ENCODE measurements at places on chromosomes 3 and 15. TPM values are rescaled to one million over a fixed set of nuclear protein-coding genes. Genes with fewer than 3 reads are reported as not detected.

DNA sequence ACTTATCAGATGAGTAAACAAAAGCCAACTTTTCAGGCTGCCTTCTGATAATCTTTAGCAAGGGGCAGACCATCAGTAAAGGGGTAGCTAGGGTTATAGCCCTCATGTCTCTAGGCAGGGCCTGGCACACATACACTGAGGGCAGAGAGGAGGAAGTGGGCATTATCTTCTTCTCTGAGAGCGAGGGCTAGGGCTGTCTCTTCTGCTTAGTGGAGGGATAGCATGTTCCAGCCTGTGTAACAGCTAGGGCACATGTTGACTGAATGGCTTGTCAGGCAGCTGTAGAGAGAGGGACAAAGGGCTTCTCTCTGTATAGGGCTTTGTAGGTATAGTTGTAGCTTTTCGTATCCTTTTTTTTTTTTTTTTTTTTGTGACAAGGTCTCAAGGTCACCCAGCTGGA lies 17.8 kb downstream of the CRTC3 start:
- peaks cover 11% of the 10 kb centered on the region for H3K4me1 ChIP-seq
- peak overlapping the region; percentile 44 for H3K27ac ChIP-seq
- DNase-seq: no peak
- H3K27me3 ChIP-seq: no peaks in the 10 kb centered on the region
- no peak overlapping the region for H3K4me3 ChIP-seq

DNA sequence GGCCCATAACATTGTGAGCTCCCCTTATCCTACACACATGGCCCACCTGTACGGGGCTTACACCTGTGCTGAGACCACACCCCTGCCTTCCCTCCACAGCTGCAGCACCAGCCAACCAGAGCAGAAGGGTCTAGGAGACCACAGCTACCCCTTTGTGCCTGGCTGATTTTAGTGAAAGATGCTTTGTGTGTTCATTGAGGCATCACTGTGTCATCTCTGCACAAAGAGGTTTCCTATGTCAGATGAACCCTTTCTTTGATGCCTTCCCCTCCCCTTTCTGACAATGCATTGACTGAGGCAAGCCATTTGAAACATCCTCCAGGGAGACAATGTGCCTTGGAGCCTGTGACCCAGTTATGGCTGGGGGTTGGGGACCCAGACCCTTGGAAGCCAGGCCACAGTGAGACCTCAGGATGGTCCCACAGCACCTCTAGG lies 54.9 kb upstream of the SLC7A14 start:
- no peaks in the 10 kb centered on the region for H3K36me3 ChIP-seq
- H3K4me1 ChIP-seq: no peaks in the 10 kb centered on the region
- no peak overlapping the region for H3K4me3 ChIP-seq
- no peak overlapping the region for H3K27ac ChIP-seq

GRCh38 chr3:97485206-97485605 lies 279.4 kb upstream of the ARL6 start:
- no peak for DNase-seq
- no peaks in the 10 kb centered on the region for H3K4me1 ChIP-seq
- H3K4me3 ChIP-seq: no peak overlapping the region
- no peak overlapping the region for H3K27ac ChIP-seq
- no peaks in the 10 kb centered on the region for H3K36me3 ChIP-seq

- no peaks in the 10 kb centered on the region for H3K27me3 ChIP-seq
- H3K36me3 ChIP-seq: no peaks in the 10 kb centered on the region
- no peak overlapping the region for H3K4me3 ChIP-seq
These were observed 27.5 kb downstream of the ALCAM start for GRCh38 chr3:105394177-105394576.

DNA sequence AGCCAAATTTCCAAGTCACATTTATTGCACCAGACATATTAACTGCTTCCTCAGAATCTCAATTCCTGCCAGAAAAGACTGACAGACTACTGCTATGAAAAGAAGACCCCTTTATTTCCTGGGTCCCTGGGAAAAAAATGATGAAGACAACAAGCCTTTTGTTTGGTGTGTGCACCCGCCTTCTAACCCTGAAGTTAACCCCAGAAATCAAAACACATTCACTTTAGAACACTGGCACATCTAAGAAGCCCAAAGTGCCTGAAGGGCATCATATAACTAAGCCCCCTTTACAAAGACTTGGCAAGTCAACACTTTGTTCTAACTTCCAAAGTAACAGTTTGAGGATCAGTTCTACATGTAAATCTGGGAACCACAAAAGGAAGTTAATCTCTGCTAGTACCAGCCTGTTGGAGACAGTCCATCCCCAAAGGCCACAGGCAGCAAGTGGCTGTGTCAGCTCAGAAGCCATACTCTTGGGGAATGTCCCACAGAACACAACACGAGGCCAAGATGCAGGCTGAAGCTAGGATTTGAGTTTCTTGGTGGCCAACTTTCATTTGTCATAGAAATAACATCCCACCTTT lies 16.3 kb upstream of the ATP1B3 start:
- H3K4me1 ChIP-seq: peaks cover 26% of the 10 kb centered on the region
- H3K27me3 ChIP-seq: 0 out of 3 replicates have a peak, but pooled peaks cover 6% of the 10 kb centered on the region
- no peak for DNase-seq
- no peak overlapping the region for H3K4me3 ChIP-seq
- H3K36me3 ChIP-seq: no peaks in the 10 kb centered on the region

GRCh38 chr3:185880600-185880999 lies 55.8 kb upstream of the IGF2BP2 start:
- no peak for DNase-seq
- no peaks in the 10 kb centered on the region for H3K36me3 ChIP-seq
- no peaks in the 10 kb centered on the region for H3K4me1 ChIP-seq
- H3K27me3 ChIP-seq: peaks cover 16% of the 10 kb centered on the region

- no peak overlapping the region for H3K4me3 ChIP-seq
- no peak for DNase-seq
- H3K4me1 ChIP-seq: no peaks in the 10 kb centered on the region
- peaks cover 2% of the 10 kb centered on the region for H3K27me3 ChIP-seq
- H3K27ac ChIP-seq: no peak overlapping the region
- H3K36me3 ChIP-seq: no peaks in the 10 kb centered on the region
These were observed 95.9 kb downstream of the FRMD4B start for GRCh38 chr3:69290006-69290405.

DNA sequence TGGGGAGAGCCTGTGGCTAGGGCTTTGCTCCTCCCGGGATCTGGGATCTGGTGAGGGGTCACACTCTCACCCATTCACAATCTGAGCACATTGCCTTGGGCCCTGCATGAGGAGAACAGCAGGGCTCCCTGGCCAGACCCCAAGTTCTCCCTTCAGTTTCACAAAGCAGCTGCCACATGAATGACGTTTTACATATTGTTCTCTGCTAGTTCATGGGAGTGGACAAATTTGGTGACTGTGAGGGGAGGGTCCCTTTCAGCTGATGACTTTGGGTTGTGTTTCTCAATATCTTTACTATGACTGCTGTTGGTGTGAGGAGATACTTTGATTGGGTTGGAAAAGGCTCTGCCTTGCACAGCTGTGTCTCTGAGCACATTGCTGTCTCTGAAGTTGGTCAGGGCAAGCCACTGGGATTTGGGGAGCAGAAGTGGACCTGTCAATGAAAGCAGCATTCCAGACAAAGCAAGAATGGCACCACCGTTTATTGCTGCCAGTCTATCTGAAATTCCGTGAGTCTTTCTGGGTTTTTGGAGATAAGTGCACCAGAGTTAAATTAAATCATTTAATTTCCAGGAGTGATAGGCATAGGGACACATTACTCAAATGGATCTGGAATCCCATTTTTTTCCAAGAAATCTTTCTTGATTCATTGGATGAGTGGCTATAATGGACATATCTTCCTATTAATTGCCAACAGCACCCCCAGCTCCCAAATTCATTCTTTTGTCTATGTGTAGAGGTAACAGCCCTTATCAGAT lies 10.3 kb downstream of the TIMP4 start:
- H3K27me3 ChIP-seq: peaks cover 2% of the 10 kb centered on the region
- no peak for DNase-seq
- no peaks in the 10 kb centered on the region for H3K4me1 ChIP-seq
- H3K4me3 ChIP-seq: no peak overlapping the region
- H3K27ac ChIP-seq: no peak overlapping the region
- no peaks in the 10 kb centered on the region for H3K36me3 ChIP-seq

DNA sequence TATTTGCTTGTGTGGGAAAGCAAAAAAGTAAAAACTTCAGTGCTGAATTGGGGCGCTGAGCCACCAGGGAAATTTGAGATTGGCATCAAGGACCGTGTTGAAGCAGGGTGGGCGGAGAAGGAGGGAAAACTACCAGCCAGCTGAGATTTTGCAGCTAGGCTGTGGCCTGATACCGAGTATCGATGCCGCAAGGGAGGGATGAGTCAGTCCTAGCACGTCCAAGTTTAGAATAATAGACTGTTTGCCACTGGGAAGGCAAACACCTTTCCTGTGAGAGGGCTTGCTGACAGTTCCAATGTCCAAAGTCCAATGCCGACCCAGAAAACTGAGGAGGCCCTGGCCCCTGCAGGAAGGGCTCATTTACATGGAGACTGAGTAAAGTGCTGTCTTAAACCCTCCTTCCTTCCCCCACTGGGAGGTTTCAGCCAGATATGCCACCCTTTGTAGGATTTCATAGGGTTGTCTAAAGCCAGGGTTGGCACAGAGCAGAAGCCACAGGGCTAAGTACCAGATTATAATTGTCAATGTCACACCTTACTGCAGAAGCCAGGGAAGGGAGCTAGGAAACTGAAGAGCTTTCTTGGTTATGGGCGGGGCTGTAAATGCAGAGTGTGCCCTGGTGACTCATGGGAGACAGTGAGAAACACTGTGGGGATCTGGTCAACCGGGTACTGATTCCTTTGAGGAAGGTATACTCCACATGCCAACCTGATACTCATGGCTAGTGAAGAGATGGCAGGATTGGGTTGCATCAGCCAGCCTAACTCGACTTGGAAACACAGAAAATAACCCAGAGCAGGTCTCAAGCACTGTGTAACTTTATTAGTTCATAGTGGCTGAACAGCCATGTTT lies 28.4 kb upstream of the PIK3CB start:
- peak overlapping the region; percentile 93 for H3K27ac ChIP-seq
- H3K4me1 ChIP-seq: peaks cover 72% of the 10 kb centered on the region
- peak; percentile 97 for DNase-seq
- no peaks in the 10 kb centered on the region for H3K27me3 ChIP-seq
- H3K4me3 ChIP-seq: peak overlapping the region; percentile 11

GRCh38 chr15:52710050-52710707 lies 31.0 kb upstream of the ATOSA start:
- no peaks in the 10 kb centered on the region for H3K36me3 ChIP-seq
- H3K27ac ChIP-seq: peak overlapping the region; percentile 48
- no peak for DNase-seq
- H3K4me3 ChIP-seq: 0 out of 2 replicates have a peak overlapping the region, but pooled peaks have one; percentile 65
- H3K27me3 ChIP-seq: no peaks in the 10 kb centered on the region
- H3K4me1 ChIP-seq: peaks cover 27% of the 10 kb centered on the region

GRCh38 chr15:52800828-52801747 lies 11.0 kb upstream of the ONECUT1 start:
- H3K4me1 ChIP-seq: peaks cover 39% of the 10 kb centered on the region
- H3K4me3 ChIP-seq: no peak overlapping the region
- peaks cover 65% of the 10 kb centered on the region for H3K27me3 ChIP-seq
- H3K27ac ChIP-seq: no peak overlapping the region
- no peak for DNase-seq

- no peaks in the 10 kb centered on the region for H3K36me3 ChIP-seq
- no peak for DNase-seq
- H3K4me3 ChIP-seq: no peak overlapping the region
- H3K4me1 ChIP-seq: peaks cover 46% of the 10 kb centered on the region
These were observed 206.0 kb downstream of the KLHL25 start for GRCh38 chr15:85588677-85589076.

GRCh38 chr3:5006755-5007202 lies 27.5 kb downstream of the BHLHE40 start:
- no peak overlapping the region for H3K27ac ChIP-seq
- H3K4me3 ChIP-seq: no peak overlapping the region
- H3K36me3 ChIP-seq: no peaks in the 10 kb centered on the region
- peaks cover 37% of the 10 kb centered on the region for H3K4me1 ChIP-seq
- H3K27me3 ChIP-seq: peaks cover 50% of the 10 kb centered on the region
- no peak for DNase-seq

CRYGS gene
- 2.1 TPM for total RNA-seq

AGBL1 gene
- not detected for total RNA-seq

COL8A1 gene
- total RNA-seq: not detected

SLC9A9 gene
- not detected for total RNA-seq

GASK1A gene
- total RNA-seq: not detected

Measured in HepG2 (cell line).